Cardiac septum (tissue), 1 donor: ENCODE measurements at places on chromosomes 5 and 9. TPM values are rescaled to one million over a fixed set of nuclear protein-coding genes. Genes with fewer than 3 reads are reported as not detected.

DNA sequence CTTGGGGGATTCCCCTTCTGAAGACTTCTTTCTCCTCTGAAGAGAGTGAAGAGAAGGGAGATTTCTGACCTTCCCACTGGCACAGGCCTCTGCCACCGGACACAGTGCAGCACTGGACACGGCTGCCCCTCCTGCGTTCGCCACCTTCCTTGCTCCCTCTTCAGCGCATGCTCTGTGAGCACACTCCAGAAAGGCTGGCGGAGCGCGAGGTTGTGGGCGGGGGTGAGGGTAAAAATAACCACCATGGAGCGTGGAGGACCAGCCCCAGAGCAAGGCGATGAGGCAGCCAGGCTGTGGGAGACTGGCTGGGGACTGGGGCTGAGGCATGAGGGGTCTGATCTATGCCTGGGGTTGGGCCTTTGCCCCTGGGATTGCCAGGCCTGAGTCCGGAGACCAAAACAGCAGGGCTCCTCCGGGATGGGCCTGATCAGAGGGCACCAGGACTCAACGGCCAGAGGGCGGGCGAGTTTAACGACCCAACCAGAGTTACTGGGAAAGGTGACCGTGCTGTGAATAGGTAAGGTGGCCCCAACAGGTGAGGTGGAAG, 97.2 kb downstream of the ROR2 start:
- DNase-seq = no peak

SLCO6A1 gene
- not detected for total RNA-seq

HAPLN1 gene
- 0.94 TPM for total RNA-seq

DBH gene
- total RNA-seq = not detected

DNA sequence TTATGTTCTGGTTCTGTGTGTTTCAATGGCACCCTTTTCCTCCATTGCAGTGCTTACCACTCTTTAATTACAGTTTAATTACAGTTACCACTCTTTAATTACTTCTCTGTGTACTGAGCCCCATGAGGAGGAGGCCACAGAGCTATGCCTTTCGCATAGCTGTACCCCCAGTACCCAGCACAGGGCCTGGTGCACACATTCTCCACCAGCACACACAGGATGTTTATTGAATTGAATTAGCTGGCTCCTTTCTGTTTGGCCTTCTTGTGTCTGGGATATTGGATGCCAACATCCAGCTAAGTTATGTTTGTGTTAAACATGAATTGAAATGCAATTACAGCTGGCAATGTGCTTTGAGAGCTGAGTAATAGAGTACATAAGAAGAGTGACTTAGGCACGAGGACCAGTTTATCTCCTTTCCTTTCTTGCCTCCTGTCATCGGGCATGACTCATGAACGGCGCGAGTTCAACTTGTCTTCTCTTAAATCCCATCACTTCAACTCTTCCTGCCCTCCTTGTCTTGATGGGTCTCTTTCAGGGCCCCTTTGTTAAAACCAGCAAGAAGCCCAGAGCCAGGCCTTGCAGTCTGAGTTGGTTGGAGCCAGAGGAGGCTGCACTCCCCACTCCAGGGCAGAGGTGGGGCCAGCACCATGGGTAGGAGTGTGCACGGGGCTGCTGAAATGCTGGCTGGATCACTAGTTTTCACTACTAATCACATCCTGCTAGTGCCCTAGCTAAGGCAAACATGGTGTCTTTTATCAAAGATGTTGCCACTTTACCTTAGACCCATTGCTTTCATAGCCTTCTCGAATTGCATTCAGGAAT, 37.4 kb downstream of the MVB12B start:
- DNase-seq = no peak

DNA sequence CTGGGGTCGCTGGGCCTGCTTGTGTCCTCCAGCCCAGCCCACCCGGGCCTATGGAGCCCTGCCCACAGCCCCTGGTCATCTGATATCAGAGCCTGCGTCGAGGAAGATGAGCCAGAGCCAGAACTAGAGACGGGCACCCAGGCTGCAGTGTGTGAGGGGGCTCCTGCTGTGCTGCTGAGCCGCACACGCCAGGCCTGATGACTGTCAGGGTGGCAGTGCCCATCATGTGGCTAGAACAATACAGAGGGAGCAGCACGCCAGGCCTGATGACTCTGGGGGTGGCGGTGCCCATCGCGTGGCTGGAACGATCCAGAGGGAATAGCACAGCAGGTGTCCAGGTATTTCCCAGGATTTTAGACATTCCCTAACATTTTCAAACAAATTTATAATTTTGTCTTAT, 9.2 kb upstream of the LRRC14B start:
- DNase-seq = no peak

FSTL4 gene
- not detected for total RNA-seq

PCDHB4 gene
- total RNA-seq = 1.3 TPM

GLRA1 gene
- not detected for total RNA-seq

MLANA gene
- total RNA-seq = not detected

DNA sequence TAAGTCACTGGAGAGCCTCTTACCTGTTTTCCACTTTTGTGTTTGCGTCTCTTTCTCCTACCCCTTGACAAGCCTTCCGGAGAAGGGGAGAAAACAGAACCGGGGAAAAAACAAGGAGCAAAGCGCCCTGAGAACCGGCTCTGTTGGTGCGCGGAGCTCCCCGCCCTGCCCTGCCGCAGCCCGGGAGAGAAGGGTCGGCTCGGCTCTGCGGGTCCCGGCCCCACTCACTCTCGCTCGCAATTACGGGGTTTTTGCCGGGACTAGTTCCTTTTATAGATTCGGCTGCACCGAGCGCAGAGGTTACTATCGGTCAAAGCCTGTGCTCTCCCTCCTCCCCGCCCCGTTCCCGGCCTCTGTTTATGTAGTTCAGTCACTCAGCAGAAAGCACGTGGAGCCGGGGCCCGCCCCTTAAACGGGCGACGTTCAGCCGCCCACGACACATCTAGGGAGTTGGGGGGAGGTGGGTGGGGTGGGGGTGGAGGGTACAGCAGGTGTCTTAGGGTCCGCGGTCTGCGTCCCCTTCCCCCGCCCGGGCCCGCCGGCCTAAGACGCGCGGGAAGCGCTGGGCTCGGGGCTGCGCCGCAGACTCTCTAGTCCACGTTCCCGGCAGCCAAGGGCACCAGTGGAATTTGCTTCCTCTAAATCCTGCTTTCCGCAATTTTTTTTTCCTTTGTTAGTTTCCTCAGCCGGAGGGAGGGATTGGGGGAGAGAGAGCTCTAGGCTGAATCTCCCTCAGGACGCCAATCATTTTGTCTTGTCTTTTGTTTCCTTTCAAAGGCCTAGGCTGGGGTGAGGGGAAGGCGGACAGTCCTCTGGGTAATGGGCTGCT, at the start of gene ABCA1:
Gene ABCA1 (minus strand): TSS at position 244 of the 829 bp plus-strand sequence. CDS start 24,476 bp downstream, outside the sequence.
- DNase-seq = peak; percentile 94

ABL1 gene
- total RNA-seq = 38.0 TPM

GRCh38 chr9:70130266-70130665, 86.6 kb downstream of the MAMDC2 start:
- DNase-seq = no peak

GRCh38 chr9:109792951-109793546, 13.1 kb downstream of the PALM2AKAP2 start:
- no peak for DNase-seq

GRCh38 chr9:33029231-33029786, 4.2 kb downstream of the DNAJA1 start:
- no peak for DNase-seq

- no peak for DNase-seq
Measured at GRCh38 chr5:14946815-14947620, 75.4 kb upstream of the ANKH start.

DNA sequence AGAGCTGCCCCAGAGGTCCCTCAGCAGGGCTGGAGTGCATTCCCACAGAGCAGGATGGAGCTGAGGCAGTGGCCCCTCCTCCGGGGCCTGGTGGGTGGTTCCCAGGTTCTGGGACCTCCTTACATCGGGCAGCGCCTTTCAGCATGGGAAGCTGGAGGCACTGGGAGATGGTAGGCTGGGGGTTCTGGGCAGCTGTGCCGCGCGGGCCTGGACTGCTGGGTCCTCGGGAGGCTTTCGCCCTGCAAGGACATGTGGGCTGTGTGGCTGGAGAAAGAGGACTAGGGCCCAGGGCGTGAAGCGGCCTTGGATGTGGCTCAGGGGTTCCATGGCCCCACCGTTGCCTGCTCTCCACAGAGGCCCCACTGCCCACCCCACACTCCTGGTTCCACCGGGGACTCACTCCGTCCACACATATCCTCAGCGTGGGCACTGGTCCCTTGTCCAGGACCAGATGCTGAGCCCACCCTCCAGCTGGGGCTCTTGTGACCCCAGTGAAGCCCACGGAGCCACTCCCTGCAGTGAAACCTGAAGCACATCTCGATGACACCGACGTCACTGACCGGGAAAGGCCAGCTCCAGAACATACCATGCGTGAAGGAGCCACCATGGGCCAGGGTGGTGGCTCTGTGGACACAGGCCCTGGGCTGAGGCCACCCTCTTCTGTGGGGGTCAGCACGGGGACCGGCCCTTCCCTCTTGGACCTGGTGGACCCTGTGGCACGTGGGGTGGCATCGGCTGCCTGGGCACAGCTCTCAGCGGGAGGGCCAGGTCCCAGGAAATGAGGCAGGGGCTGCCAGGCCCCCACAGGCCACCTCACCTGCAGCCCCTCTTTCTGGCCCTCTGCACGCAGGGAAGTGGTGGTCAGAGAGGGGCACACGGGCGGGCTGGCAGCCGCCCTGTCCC, 31.5 kb upstream of the NKD2 start:
- DNase-seq = peak; percentile 73
